CD4-positive, alpha-beta T cell treated with Interferon gamma for 1 hour (primary cell): ENCODE measurements at places on chromosomes 11 and 22.

GRCh38 chr22:24420072-24420976 lies 7.1 kb upstream of the ADORA2A start:
- DNase-seq: no peak

GRCh38 chr11:35303596-35304385 lies 115.6 kb downstream of the SLC1A2 start:
- DNase-seq: peak; percentile 75

DNA sequence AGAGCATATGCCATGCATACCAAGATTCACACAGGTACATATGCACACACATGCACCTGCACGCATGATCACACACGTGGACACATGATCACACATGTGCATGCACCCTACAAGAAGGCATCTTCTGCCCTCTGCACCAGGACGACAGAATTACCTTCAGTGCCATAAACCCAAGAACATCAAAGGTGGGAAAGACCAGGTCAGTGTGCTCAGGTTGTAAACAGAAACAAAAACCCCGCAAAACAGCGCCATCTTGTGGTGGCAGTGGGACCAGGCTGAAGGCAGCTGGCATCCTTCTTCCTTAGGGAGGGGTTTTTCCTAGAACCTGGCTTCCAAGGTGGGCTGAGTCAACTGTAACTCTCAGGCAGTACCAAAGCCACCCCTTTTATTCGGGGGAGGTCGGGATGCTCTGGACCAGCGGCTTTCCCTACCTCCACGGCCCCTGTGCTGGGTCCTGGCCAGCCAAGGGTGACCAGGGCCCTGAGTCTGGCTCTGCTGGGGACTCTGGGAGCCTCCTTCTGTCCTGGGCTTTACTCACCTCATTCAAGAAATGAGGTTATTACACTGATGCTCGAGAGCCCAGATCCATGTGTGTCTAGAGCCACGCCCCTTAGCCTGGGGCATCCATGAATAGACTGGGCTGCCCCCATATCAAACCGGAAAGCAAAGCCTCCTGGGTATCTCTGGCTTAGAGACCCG lies 69.4 kb upstream of the FGF3 start:
- peak; percentile 20 for DNase-seq

- DNase-seq: no peak
Measured at GRCh38 chr11:66050581-66051231, 1.5 kb upstream of the SF3B2 start.

- DNase-seq: peak; percentile 60
Measured at GRCh38 chr11:96012086-96012824, 88.3 kb upstream of the MTMR2 start.

DNA sequence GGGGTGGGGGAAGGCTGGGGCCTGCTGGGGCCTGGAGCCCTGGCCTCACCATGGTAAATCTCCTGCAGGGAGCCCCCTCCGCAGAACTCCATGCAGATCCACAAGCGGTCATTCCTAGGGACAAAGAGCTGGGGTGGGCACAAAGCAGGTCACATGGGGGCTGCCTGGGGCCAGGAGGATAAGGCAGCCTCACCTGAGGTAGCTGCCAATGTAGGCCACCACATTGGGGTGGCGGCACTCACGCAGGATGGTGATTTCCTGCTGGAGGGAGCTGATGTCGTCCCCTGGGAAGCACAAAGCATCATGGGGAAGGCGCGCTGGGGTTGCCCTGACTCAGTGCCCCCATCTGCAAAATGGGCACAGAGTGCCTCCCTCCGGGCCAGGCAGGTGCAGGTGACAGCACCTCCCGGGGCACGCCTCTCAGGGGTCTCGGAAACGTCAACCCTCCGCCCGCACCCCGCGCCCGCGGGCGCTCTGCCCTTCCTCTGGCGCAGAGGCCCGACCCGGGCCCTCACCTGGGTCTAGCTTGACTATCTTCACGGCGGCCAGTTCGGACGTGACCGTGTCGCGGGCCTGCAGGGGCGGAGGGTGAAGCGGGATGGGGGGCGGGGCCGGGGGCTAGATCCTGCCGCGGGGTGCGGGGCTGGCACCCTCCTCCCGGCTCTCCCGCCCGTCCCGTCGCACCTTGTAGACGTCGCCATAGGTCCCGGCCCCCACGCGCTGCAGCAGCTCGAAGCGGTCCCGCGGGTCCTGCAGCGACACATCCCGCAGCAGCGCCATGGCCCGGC lies 450 bp downstream of the MAP4K2 start:
- DNase-seq: peak; percentile 51

DNA sequence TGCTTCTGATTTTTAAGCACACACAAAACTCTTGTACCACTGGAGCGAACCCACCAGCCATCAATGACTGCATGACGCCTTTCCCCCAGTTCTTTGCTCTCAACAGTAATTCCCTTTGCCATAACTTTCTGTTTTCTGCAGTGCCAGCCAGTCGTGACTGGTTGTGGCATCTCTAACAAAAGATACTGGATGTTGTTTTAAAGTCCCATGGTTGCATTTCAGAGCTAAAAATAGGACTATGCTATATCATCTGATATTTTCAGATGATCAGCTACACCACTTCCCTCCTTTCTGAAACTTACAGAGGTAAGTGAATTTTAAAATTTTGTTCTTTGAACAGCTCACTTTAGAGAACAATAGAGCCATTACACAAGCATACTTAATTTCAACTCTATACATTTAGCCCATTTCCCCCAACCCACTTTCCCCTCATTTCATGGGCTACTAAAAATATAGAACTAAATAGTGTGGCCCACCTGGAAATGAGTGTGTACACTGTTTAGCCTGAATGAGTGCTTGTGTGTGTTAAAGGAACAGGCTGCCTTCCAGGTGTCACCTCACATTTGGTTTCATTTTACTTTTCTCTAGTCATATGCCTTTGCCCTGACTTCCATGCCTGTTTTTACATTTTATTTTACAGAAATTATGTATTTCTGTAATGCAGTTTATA lies 136.9 kb upstream of the ZC3H12C start:
- no peak for DNase-seq

DNA sequence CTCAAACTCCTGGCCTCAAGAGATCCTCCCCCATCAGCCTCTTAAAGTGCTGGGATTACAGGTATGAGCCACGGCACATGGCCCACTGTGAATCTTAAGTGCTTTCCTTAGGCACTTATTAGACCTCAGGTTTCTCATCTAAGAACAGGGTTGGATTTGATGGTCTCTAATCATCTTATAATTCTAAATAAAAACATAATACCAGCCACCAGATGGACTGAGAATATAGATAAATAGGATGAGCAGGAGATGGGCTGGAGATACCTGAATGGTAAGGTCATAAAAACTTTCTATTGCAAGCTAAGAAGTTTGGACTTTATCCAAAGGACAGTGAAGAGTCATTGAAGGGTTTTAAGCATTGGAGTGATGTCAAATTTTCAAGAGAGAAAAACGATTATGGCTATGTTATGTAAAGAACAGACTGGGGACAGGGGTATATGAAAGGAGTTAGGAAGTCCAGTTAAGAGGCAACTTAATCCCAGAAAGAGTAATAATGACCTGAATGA lies 85.2 kb downstream of the RELT start:
- no peak for DNase-seq

DNA sequence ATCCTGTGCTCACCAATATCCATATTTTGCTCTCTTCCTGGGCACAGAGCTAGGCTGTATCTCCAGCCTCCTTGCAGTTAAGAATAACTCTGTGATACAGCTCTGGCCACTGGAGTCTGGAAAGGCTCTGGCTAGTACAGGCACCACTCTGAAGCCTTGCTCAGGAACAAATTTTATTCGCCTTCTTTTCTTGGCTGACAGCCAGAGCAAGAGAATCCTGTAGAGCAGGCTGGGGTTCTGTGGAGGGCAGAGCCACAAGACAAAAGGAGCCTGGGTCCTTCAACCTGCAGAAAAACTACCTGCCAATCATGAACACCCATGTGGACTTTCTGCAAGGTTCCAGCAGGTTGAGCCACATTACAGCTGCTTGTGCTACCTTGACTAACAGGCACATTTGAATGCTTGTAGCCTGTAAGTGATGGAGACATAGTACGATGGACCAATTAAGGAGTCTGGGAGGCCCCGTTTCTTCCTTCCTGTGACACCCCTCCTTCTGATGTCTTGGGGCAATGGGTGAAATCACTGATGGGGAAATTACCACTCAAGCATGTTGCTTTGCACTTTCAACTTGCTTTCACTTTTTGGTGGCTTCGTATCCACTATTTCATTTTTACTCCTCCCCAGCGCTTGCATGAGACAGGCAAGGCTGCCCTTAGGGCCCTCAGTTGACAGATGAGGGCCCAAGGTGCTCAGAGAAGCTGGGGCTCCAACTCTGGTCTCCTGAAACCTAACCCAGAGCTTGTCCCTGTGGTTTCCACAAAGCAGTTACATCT lies 267.2 kb upstream of the SYN3 start:
- DNase-seq: no peak

GRCh38 chr22:48715511-48715910 lies 1112.2 kb downstream of the BRD1 start:
- DNase-seq: no peak

DNA sequence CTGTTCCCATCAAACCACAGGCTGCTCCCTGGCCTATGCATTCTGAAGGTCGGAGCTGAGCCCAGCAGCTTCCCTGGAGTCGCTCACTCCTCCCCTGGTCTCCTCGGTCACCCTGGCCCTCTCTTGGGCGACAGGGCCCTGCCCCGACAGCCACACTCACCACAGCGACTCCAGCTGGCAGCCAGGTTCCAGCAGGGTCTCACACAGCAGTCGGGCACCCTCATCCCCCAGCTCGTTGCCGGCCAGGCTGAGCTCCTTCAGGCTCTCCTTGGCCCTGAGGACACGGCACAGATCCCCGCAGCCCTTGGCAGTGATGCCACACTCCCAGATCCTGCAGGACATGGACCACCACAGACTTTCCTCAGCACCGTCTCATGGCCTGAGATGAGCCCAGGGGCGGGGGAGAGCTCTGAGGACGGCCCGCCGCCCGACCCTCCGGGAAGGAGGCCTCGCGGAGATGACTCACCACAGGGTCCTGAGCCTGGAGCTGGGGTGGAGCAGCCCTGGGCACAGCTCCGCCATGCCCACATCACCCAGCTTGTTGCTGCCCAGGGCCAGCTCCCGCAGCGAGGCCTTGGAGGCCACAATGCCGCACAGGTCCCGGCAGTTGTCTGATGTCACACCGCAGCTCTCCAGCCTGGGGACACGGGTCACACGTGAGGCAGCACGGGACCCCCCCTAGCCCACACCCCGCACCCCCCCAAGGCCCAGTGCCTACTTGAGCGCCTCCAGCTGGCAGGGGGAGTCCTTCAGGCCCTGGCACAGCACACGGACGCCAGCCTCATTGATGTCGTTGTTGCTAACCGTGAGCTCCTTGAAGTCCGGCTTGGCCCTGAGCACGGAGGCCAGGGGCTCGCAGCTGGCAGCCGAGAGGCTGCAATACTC lies 8.5 kb downstream of the RNH1 start:
- no peak for DNase-seq

- DNase-seq: no peak
Measured at GRCh38 chr22:37383341-37383740, 43.9 kb downstream of the ELFN2 start.

DNA sequence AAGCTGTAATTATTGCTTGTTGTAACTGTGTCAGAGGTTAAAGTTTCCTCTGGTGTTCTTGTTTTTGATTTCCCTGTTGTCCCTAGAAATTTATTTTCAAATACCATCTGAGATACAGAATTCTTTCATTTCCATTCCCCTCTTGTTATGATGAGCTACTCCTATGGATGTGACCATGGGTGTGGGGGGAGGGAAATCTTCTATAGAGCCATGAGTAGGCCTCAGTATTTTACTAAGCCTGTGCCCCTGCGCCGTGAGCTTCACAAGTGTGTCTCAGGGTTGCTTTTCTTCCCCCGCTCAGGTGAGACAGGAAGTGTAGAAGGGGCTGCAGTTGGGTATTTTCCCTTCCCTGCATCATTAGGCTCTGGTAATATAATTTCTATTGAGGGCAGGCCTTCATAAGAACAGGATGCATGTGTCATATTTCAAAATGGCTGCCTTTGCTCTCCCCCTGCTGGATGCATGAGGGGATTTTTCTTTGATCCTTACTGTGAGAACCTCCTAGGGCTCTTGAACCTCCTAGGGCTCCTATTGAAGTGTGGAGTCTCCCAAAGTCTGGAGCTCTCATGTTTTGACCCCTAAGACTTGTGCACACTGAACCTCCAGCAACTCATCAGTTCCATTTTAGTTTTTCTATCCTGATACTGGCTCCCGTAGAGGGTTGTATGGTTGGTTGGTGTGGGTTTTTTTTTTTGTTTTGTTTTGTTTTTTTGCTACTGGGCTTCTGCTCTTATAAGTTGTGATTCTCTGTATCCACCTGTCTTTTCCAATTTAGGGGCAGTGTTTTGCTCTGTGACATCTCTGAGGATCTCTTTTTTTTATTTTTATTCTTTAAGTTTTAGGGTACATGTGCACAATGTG lies 658.2 kb downstream of the NTM start:
- peak; percentile 11 for DNase-seq

- DNase-seq: no peak
Measured at GRCh38 chr11:86097980-86098379, 29.1 kb upstream of the PICALM start.

DNA sequence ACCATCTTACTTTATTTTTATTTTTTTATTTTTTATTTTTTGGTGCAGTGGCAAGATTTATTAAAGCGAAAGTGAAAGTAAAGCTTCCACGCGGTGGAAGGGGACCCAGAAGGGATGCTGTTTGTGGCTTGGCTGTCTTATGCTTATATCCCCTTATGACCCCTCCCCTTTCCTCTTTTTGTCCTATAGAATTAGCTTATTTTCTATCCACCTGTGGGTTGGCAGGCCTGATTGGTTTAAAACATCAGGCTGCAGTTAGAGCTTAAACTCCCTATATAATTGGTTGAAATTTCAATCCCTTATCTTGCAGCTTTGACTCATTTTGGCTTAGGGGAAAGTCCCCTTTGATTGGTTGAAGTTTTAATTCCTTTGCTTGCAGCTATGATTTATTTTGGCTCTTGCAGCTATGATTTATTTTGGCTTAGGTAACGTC lies 50.5 kb downstream of the NNMT start:
- no peak for DNase-seq

- DNase-seq: no peak
Measured at GRCh38 chr11:62409831-62410230, 9.0 kb upstream of the SCGB1A1 start.

- no peak for DNase-seq
Measured at GRCh38 chr22:28600546-28601143, 79.0 kb downstream of the TTC28 start.

DNA sequence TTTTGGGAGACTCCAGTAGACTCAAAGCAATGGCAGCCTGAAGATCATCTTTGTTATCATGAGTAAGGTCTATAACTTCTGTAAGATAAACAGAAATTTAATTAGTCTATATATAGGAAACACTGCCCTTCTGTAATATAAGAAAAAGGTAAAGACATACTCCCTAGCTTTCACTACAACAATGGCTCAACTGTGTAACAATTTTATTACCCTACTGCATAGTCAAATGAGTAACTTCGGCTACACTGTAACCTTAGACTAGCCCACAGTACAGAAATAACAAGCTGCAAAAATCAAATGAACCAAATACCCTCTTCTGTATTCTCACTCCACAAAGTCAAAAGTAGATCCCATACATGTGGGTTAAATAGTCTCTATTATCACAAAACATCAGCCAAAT lies 33.7 kb downstream of the USP28 start:
- no peak for DNase-seq

DNA sequence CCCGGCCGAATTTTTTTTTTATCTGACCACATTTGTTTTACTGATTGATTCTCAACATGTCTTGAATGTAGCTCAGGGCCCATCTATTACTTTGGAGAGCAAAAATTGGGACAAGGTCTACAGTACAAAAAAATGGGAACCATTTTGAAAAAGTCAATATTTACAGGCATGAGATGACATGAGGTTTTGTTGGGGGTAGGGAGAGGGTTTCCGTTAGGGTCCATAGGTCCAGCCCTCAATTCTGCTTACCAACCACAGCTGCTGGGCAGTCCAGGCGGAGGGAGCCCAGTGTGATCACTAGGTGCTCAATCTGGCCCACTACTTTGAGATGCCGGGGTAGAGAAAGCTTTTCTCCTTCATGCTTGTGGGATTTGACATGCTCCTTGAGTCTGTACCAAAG lies 18.3 kb downstream of the NRIP3 start:
- DNase-seq: no peak
